ENCODE measurements at places on chromosomes 16 and 17.
A peak's percentile ranks its signal among the peaks of the same experiment; 100 is the strongest.

DNA sequence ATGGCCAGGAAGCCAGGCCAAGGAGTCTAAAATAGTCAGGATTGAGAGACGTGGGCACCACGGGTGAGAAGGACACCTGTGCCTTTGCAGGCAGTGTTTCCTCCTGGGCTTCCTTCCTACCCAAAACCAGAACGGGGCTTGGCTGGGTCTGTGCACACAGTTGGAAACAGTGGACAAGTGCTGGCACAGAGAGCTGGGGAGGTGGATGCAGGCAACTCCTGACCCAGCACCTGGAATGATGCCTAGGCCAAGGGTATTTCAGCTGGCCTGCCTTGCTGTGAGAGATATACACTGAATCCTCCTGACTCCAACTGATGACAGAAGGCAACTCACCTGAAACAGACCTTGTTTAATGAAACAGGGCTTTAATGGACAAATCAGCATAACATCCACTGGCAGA, 186.2 kb downstream of the SLC39A11 start:
- DNase-seq: no peak

GRCh38 chr16:3194792-3195191, 6.8 kb downstream of the OR1F1 start:
- DNase-seq: no peak

DNA sequence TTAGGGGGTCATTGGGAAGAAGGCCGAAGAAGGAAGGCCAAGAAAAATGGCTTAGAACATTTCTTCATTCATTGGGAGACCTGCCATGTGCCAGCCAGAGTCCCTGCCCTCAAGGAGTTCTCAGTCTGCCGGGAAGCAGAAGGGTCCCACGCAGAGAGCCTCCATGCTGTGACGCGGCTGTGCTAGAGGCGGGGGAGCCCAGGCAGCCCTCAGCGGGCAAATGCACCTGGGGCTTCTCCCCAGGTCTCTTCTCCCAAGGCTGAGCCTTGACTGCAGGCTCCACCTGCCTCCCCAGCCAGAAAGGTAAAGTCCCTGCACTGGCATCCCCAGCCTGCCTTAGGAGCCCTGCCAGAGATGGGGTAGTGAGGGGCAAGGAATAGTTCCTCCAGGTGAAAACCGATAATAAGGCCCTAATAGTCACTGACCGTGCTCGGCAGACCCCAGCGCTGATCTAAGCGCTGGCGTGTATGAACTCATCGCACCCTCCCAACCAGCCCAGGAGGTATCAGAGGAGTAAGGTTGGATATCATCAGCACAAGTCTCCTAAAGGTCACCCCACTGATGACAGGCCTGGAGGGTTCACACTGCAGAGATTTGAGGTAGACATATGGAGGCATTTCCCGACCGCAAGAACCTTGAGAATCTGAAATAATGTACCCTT, 6.0 kb upstream of the CDR2L start:
- DNase-seq: no peak

DNA sequence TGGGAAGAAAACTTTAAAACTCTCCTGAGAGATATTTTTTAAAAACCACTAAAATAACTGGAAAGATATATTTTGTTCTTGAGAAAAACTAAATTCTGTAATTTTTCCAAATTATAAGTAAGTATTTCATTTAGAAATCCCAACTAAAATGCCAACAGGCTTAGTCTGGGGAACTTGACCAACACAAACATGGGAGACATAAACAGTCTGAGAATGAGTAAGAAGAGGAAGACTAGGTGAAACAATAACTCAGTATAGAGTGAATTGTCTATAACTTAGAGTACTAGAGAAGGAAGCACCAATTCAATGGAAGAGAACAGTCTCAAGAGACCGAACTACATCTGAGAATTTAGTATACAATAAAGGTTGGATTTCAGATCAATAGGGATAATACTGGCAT, 2.9 kb downstream of the CMTM1 start:
- no peak for DNase-seq

- peak; percentile 49 for DNase-seq
These were observed 14.0 kb downstream of the COPZ2 start for GRCh38 chr17:48023400-48024148.

- no peak for DNase-seq
These were observed 19.7 kb downstream of the PITPNM3 start for GRCh38 chr17:6536566-6537065.

DNA sequence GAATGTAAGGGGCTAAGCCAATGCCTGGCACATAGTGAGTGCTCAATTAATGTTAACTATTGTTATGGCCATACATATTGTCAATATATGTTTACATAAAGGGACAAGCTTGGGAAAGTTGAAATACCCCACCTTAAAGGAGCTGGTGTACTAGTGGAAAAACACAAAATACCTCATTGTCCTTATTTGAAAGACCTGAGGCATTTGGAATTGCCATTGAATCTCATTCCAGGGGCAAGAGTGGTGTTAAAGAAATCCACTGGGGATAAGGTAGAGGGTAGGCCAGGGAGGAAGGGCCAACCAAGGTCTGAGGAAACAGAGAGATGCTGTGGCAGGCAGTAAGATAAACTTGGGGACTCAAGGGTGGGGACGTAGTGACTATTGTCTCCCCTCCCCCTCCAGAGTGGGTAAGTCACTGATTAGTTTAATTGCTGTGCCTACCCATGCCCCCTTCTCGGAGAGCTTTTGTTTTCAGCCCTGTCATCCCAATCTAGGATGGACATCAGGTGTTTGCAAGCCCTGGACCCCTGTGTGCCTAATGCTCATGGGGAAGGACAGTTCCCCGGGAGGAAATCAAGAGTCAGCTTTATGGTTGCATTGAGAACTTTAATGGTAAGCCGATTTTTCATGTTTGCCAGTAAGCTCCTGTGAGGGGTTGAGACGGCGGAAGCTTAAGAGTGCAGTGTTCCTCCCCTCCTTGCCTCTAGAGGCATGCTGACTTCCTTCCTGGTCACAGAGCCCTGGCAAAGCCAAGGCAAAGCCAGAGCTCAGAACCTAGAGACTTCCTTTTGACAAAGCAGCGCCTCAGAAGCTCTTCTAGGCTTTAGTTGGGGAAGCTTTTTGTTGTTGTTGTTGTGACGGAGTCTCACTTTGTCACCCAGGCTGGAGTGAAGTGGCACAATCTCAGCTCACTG, 2.5 kb upstream of the HEATR9 start:
- DNase-seq: no peak

GRCh38 chr17:15999974-16000827, 577 bp downstream of the TTC19 start:
- DNase-seq: no peak

- no peak for DNase-seq
These were observed 6.9 kb downstream of the PPY start for GRCh38 chr17:43935204-43935925.

DNA sequence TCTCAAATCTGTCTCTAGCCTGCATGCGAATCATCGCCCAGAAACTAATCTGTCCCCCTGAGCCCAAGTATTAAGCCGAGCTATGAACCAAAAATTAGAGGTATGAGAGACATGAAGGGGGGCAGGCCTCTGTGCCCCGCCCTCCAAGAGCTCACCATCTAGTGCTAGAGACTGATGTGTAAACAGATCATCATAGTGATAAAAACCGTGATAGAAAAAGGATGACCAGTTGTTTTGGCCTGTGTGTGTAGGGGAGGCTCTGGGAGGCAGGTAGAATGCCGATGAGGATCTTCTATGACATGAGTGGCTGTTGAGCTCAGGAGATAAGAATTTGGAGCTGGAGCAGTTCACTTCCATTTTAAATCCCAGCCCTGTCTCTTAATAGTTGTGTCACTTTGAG, 89.1 kb upstream of the TBX2 start:
- DNase-seq: no peak

GRCh38 chr17:57819285-57819684, 30.6 kb downstream of the MRPS23 start:
- DNase-seq: no peak

DNA sequence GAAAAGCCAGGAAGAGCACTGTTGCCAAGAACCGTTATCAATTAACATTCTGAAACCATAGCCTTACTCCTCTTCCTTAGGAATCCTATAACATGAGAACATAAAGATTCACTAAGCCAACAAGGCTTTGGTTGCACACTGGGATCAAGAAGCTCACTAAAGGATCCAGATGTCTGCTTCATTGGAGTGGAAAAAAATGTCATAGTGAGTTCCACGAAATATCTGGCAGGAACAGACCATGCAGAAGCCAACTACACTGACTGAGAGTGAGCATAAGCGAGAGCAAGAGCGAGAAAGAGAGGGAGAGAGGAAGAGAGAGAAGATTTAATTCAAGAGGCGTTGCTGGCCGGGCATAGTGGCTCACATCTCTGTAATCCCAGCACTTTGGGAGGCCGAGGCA, 13.4 kb upstream of the MEIOC start:
- no peak for DNase-seq

GRCh38 chr17:5587438-5588032, 3.2 kb upstream of the NLRP1 start:
- DNase-seq: peak; percentile 30

DNA sequence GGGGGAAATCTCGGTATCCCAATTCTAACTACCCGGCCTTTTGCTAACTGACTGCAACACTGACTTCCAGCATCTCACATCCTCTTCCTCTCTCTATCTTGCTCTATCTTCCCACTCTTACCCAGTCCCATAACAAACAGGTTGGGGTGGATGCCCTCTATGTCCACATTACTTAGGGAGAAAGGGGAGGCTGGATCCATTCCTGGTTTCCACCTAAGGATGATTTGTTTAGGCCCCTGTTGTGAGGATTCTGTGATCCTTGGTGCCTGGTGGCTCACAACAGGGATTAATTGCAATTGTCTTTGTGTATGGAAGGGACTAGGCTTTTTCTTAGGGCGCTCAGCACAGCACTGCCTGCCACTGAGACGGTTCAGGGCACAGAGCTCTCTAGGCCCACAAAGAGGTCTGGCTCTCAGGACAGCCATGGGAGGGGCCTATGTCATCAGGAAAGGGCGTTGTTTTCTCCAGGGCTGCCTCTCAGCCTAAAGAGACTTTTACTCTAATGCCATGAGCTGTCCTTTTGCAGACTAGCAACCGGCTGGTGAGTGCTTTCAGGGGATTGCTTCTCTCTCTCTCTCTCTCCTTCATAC, 612.1 kb upstream of the SALL1 start:
- DNase-seq: no peak

Data from activated naive CD4-positive, alpha-beta T cell treated with Interleukin-2 at 50 U/mL for 16 hours (primary cell).